ENCODE measurements at places on chromosomes 12 and 14.

- DNase-seq: no peak
Measured at GRCh38 chr12:47303995-47304560, 224.3 kb upstream of the AMIGO2 start.

- DNase-seq: no peak
Measured at GRCh38 chr14:60510951-60511599, 2.1 kb downstream of the SIX6 start.

DNA sequence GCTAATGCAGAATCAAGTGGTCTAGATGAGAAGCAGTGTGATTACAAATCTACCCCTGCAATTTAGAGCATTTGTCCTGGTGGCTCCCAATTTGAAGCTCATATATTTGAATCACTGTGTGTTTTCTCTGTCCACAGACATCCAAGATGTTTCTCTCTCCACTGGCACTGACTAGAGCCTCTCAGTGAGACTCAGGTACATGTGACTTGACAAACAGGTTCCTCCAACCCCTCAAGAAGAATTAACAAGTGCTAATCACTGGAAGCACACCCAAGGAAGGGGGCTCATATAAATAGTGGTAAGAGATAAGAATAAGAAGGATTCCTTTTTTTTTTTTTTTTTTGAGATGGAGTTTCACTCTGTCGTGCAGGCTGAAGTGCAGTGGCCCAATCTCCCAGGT is 20.5 kb downstream of the OR10G2 start:
- no peak for DNase-seq

DNA sequence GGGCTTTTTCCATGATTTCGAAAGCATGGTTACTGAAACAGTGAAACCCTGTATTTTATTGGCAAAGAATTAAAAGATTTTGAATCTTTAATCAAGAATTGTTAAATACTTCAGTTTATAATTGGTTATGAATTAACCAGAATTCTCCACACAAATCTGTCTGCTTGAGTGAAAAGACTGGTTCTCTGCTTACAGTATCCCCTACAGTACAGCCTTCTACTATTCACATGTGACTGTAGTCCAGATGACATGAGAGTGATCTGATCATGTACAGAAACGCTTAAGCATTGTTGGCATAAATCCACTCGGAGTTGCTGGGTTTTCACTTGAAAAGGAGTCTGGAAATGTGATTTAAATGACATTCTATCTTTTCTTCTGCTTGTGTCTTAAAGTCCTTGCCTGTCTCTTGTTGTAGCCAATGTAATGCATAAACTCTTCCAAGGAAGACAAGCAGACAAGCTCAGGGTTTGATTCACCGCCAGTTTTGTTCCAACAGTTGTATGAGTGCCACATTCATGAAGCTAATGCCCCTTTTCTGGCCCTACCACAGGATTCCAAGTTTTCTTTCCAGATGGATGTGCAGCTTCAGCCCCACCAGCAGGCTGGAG is 222.0 kb upstream of the LRIG3 start:
- no peak for DNase-seq

DNA sequence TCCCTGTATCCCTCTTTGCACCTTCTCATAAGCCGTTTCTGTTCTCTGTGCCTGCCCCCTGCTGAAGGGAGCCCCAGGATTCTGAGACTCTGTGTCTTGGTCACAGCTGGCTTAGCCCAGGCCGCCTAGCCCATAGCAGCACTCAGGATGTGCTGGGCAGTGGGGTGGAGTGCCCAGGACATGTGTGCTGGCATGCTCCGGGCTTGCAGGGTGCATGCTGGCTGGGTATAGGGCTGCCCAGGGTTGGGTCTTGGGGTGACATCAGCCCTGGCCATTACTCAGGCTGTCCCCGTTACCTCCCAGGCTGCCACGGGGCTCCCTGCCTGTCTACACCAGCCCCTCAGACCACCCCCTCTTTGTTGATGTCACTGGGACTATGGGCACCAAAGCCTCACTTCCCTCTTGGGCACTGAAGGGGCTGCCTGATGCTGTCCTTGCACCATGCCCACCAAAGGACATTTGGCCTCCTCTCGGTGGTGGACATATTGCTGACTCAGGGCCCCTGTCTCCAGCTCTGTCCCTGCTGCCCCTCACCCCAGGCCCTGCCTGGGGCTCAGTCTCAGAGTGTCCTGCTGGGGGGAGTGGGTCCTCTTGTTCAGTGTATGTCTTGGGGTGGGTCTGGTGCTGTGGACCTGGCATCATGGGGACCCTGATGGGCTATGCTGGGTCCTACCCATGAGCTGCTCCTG is 2.4 kb downstream of the CEP170B start:
- no peak for DNase-seq

DNA sequence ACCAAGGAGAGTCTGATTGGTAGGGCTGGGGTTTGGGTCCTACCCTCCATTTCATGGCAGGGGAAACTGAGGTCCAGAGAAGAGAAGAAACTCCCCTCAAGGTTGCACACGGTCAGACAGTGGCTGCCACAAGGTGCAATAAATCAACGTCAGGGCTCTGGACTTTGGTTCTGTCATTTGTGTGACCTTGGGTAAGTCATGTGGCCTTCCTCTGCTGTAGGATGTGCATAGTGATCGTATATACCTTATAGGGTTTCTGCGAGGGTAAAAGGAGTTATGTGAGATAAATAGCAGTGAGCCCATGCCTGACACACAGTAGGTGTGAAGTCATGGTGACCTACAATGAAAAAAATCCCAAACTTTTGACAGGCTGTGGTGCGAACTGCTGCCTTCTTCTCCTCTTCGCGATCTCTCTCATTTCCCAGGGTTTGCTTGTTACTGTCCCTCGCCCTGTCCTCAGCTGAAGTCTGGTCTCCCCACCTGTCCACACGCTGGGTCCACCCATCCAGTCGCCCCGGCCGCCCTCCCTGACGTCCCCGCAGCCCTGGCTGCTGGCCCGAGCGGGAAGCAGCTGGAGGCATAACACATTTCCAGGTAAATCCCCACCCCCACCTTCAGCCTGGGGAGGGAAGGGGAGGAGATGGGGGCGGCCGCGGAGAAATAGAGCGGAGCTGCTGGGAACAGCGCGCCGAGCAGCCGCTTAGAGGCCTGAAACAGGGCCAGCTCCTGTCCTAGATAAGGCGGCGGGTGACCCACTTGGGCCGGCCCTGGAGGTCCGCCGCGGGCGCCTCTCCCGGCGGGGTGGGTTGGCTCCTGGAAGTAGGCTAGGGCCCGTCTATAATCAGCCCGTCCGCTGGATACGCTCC is 1.8 kb upstream of the FAM222A start:
- DNase-seq: no peak

DNA sequence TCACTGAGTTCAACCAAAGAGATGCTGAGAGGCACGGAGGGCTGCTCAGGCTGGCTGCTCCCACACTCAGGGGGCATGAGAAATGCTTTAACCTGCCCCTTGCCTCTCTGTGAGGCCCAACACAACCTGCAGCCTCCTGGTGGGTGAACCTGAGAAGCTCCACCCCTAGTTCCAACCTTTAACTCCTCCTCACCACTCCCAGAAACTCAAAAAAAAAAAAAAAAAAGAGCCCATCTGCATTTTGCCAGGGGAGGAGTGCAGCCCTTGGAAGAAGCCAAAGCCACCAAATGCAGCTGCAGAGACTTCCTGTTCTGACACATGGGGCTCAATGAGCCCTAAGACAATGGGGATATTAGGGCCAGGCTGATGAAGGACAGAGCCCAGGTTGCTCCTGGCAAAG is 8.9 kb downstream of the KRT4 start:
- no peak for DNase-seq

- DNase-seq: no peak
Measured at GRCh38 chr12:25615119-25615518, 62.0 kb upstream of the LMNTD1 start.

GRCh38 chr14:61360796-61361525 is 39.6 kb downstream of the PRKCH start:
- no peak for DNase-seq

DNA sequence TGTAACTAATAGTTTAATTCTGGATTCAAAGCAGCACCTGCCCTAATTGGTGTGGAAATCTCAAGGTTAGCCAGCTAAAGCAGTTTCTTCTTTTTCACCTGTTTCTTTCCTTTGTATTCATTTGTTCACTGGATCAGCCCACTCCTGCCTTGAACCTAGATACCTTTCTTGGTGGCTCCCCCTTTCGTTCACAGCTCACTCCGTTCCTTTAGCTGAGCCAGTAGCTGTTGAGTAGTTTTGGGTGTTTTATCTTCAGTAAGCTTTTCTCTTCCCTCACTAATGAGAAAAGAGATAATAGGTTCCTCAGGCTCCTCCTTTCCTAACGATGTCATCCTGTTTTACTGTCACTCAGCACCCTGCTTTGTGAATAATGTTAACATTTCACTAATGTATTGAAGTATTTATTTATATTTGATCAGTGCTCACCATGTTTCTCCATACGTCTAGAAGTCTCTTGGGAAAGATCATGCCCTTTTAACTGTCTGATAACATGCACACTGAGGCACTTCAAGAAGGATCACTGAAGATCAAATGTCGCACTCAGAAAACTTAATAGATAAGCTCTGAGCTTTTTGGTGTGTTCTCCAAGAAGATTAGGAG is 121.1 kb downstream of the TGFB3 start:
- no peak for DNase-seq

GRCh38 chr12:85676816-85677749 is 159.1 kb downstream of the RASSF9 start:
- no peak for DNase-seq

GRCh38 chr14:105473033-105473676 is 1.5 kb upstream of the CRIP2 start:
- no peak for DNase-seq

GRCh38 chr12:4143896-4144295 is 129.7 kb upstream of the CCND2 start:
- peak; percentile 33 for DNase-seq
